Spinal cord (tissue), 10 donors: ENCODE measurements at places on chromosomes 5 and 9.

- no peaks in the 10 kb centered on the region for H3K36me3 ChIP-seq
- no peak overlapping the region for H3K27ac ChIP-seq
- H3K27me3 ChIP-seq = no peaks in the 10 kb centered on the region
- peaks cover 3% of the 10 kb centered on the region for H3K4me1 ChIP-seq
- H3K4me3 ChIP-seq = no peak overlapping the region
- peak; percentile 42 for DNase-seq
These were observed 63.7 kb downstream of the MLLT3 start for GRCh38 chr9:20558566-20559016.

- H3K27me3 ChIP-seq = no peaks in the 10 kb centered on the region
- peak overlapping the region; percentile 90 for H3K27ac ChIP-seq
- no peaks in the 10 kb centered on the region for H3K36me3 ChIP-seq
- no peak overlapping the region for H3K4me3 ChIP-seq
- H3K4me1 ChIP-seq = peaks cover 13% of the 10 kb centered on the region
- no peak for DNase-seq
These were observed 880 bp upstream of the CCNG1 start for GRCh38 chr5:163436515-163436914.

- H3K4me1 ChIP-seq = peaks cover 52% of the 10 kb centered on the region
- no peak for DNase-seq
- peak overlapping the region; percentile 86 for H3K27ac ChIP-seq
- H3K36me3 ChIP-seq = no peaks in the 10 kb centered on the region
These were observed 3.2 kb downstream of the WHRN start for GRCh38 chr9:114501796-114502682.

DNA sequence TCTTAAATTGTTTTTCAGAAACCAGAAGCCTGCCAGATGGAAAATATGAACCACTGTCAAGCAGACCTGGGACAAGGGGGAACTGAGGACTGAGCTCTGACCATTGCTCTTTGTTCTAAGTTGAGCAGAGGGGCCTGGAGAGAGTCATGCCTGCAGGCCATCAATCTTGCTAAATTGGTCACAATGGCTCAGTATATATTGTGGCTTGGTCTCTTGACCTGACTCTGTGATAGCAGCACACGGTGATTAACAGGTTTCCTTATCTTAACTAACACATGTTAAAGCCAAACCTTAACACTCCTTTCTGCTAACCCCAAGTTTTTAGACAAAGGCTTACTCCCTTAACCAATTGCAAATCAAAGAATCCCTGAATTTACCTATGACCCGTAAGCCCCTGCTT, 1281.2 kb upstream of the NUDT12 start:
- no peaks in the 10 kb centered on the region for H3K36me3 ChIP-seq
- no peak for DNase-seq
- no peak overlapping the region for H3K4me3 ChIP-seq
- no peaks in the 10 kb centered on the region for H3K27me3 ChIP-seq

DNA sequence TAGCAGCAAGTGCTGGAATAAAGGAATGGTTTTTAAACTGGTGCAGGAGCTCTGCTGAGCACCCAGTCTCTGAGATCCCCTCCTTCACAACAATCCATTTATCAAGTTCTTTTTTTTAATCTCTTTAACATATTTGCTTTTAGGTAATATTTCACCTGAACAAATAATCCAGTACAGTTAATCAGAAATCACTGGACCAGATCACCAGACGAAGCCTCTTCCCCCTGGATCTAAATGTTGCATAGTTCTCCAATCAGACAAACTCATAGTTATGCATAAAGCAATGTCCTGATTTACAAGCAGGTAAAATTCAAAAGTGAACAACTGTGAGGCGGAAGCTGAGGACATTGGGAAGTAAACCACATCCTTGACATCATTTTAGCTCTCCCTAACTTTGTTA, 657.7 kb upstream of the RORB start:
- H3K4me3 ChIP-seq = no peak overlapping the region
- no peak overlapping the region for H3K27ac ChIP-seq
- no peak for DNase-seq
- no peaks in the 10 kb centered on the region for H3K4me1 ChIP-seq

- no peaks in the 10 kb centered on the region for H3K27me3 ChIP-seq
- DNase-seq = no peak
- H3K4me3 ChIP-seq = no peak overlapping the region
- H3K36me3 ChIP-seq = peaks cover 15% of the 10 kb centered on the region
These were observed 57.3 kb downstream of the ZFR start for GRCh38 chr5:32387211-32387610.

GRCh38 chr5:170254056-170254455, 21.3 kb downstream of the C5orf58 start:
- H3K36me3 ChIP-seq = no peaks in the 10 kb centered on the region
- DNase-seq = no peak
- H3K4me3 ChIP-seq = no peak overlapping the region
- H3K4me1 ChIP-seq = peaks cover 12% of the 10 kb centered on the region
- H3K27me3 ChIP-seq = no peaks in the 10 kb centered on the region
- H3K27ac ChIP-seq = no peak overlapping the region

DNA sequence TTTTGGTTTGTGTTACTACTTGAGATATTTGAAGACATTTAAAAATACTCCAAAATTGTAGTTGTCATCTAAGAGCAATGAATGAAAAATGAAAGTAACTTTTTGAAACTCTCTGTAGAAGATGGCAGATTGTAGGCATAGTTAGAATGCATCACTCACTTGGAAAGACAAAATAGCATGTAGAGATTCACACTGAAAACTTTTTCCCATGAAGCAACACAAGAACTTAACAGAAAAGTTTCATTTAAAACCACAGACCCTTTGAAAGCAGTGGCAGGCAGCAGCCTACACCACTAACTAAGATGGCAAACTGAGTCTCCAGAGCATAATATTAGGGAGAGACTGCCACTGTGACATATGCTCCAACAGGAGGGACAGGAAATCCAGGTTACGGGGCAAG, 18.9 kb upstream of the FAM174A start:
- no peaks in the 10 kb centered on the region for H3K27me3 ChIP-seq
- no peak for DNase-seq
- no peaks in the 10 kb centered on the region for H3K4me1 ChIP-seq
- H3K4me3 ChIP-seq = no peak overlapping the region
- no peaks in the 10 kb centered on the region for H3K36me3 ChIP-seq

DNA sequence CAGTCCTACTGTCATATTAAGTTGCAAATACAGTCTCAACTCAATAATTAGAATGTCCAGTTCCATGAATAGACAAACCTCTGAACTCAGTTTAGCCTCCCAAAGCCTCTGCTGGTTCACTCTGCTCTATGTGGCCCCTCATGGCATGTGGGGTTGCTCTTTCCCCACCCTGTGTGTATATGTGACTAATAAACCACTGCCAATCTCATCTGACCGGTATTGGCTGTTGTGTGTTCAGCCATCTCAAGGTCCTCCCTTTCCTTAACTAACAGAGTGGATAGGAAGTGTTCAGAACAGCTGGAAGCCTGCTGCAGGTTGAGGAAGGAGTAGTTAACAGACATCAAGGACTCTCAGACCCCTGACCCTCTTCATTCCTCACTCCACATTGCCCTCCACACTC, 55.3 kb downstream of the IL33 start:
- no peak overlapping the region for H3K27ac ChIP-seq
- no peaks in the 10 kb centered on the region for H3K4me1 ChIP-seq
- H3K4me3 ChIP-seq = no peak overlapping the region
- DNase-seq = no peak

DNA sequence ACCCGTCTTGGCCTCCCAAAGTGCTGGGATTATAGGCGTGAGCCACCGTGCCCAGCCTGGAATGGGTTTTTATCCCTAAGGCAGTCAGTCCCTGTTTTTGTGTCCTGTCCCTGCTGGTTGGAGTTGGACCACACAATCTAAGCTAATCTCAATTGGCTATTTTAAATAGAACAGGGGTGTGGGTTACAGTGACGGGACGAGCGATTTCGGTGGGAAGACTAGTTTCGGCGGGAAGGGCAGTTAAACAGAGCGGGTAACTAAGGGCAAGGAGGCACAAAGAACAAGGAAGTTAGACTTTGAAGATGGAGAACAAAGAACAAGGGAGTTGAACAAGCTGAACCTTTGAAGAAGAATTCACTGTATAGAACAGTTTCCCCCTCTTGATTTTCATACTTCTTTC, 1.4 kb downstream of the GTF3C5 start:
- H3K4me1 ChIP-seq = peaks cover 24% of the 10 kb centered on the region
- H3K27me3 ChIP-seq = no peaks in the 10 kb centered on the region
- no peak for DNase-seq
- H3K36me3 ChIP-seq = peaks cover 5% of the 10 kb centered on the region
- no peak overlapping the region for H3K4me3 ChIP-seq

DNA sequence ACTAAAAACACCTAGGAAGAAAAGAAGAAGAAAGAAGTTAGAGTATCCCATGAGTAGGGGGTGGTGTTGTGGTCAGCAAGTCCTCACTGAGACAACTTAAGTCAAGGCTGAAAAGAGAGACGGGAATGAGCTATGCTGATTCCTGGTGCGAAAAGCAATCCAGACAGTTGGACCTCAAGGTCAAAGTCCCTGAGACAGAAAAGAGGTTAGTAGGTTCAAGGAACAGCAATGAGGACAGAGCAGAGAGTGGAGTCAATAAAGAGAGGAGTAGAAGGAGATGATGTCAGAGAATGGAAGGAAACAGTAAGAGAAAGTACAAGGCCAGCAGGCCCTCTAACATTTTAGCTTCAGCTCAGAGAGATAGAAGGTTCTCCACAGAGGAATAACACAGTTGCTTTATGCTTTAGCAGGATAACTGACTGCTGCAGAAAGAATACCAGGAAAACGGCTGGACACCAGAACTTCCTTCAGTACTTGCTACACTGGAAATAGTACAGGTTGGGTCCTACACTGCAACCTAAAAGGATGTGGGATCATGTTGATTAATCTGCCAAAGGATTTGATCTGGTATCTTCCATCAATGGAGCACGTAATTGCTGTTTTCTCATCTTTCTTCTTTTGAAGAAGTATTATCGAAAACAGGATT, 43.6 kb downstream of the GNAQ start:
- peaks cover 3% of the 10 kb centered on the region for H3K4me1 ChIP-seq
- no peak overlapping the region for H3K4me3 ChIP-seq
- no peak overlapping the region for H3K27ac ChIP-seq
- H3K27me3 ChIP-seq = no peaks in the 10 kb centered on the region
- no peak for DNase-seq

GRCh38 chr5:88545338-88545737, 276.7 kb upstream of the TMEM161B start:
- no peaks in the 10 kb centered on the region for H3K36me3 ChIP-seq
- H3K4me3 ChIP-seq = no peak overlapping the region
- H3K4me1 ChIP-seq = no peaks in the 10 kb centered on the region
- H3K27me3 ChIP-seq = no peaks in the 10 kb centered on the region
- DNase-seq = peak; percentile 83
- peak overlapping the region; percentile 48 for H3K27ac ChIP-seq

DNA sequence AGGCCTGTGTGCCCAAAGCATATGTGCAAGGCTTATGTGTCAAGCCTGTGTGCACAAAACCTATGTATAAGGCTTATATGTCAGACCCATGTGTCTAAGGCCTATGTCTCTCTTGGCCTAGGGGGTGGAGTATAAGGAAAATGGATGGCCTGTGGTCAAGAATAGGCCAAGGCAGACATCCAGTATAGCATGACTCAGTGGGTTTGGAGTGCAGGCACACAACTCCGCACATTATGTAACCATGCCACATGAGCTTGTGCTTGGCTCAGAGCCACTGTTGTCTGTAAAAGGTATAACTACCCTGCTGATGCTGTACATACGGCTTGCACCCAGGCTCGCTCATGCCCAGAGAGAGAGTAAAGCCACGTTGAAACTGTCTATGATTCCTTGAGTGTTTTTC, 626.4 kb upstream of the NUDT12 start:
- no peaks in the 10 kb centered on the region for H3K4me1 ChIP-seq
- H3K4me3 ChIP-seq = no peak overlapping the region
- DNase-seq = no peak
- no peak overlapping the region for H3K27ac ChIP-seq

GRCh38 chr5:1525624-1526189, 1.9 kb upstream of the LPCAT1 start:
- H3K36me3 ChIP-seq = peaks cover 7% of the 10 kb centered on the region
- no peaks in the 10 kb centered on the region for H3K27me3 ChIP-seq
- H3K4me1 ChIP-seq = peaks cover 32% of the 10 kb centered on the region
- H3K4me3 ChIP-seq = no peak overlapping the region
